ENCODE measurements at places on chromosomes 16 and 17.

- no peak for DNase-seq
Observed at GRCh38 chr17:68089881-68090280, 54.3 kb downstream of the KPNA2 start.

DNA sequence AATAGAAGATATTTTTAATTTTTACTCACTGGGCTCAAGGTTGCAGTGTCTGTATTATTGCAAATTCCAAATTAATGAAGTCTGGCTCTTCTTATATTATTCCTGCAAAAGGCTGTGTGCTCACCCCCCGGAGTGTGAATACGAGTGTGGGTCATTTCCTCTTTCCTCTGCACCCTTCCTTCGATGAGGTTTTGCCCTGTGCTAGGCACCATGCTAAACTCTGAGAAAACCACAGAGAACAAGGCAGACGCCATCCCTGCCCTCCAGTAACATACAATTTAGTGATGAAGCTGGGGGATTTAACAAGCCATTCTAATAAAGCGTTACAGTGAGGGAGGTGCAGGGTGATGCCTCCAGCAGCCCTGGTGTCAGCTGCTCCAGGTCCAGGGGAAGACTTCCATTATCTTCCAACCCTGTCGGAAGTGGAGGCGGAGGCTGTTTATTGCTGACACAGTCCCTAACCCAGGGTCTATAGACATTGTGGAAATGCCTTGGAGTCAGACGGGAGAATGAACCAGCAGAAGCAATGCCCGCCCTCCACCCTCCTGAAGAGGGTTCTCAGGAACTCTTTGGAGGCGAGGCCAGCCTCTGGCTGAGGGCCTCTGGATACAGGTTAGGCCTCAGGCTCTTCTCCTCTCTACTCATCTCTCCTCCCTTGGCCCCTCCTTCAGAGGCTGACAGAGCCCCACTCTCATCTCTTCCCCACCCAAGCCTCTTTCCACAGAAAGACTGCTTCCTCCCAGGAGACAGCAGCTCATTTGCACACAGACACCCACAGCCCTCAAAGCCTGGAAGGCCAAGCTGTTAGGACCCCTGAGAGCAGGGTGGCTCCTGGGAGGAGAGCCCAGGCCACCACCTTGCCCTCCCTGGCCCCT, 2.0 kb upstream of the ACE start:
- DNase-seq = no peak

GRCh38 chr17:79815836-79816461, 19.1 kb upstream of the CBX8 start:
- no peak for DNase-seq

GRCh38 chr17:73785958-73786743, 141.9 kb upstream of the SDK2 start:
- no peak for DNase-seq

- DNase-seq = no peak
Observed at GRCh38 chr17:62898239-62898864, 67.7 kb upstream of the TANC2 start.

DNA sequence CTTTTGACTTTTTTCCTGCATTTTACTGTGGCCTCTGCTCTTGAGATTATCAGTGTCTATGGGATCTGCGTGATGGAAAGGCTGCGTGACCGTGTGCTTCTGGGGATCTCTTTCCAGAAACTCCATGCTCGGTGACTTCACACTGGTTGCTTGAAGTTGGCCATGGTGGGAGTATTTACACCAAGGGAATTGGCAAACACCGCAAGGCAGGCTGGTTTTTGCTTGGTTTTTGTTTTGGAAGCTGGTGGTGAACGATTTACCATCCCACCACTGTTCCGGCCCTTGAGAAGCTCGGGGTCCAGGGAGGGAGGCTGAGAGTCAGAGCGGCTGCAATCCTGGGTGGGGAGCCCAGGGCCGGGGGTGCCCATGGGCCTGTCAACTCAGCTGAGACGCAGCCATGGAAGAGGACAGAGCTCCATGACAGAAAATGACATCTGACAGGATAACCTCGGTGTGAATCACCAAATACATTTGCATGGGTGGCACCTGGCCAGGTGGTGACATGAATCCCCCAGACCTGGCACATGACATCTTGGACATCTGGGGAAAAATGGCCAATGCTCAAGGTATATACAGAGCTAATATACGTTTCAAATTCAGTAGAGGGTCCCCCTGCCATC, 11.1 kb downstream of the CRISPLD2 start:
- no peak for DNase-seq

GRCh38 chr16:50741225-50741780, 583 bp upstream of the CYLD start:
- DNase-seq = no peak

DNA sequence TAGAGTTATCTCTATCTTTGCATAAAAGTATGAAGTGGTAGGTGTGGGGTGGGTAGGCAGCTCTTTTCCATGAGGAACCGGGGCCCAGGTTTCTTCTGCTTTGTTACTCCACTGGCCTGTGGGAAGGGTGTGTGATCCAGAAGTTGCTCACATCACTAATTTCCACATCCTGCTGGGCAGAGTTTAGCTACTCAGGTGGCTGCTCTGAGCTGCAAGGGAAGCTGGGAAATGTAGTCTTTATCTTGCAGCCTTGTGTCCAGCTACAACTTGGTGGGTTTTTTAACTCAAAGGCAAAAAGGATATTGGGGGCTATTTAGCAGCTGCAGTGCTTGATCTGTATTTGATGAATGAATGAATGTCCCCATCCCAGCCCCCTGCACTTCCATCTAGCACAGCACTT, 335.3 kb downstream of the SNX29 start:
- no peak for DNase-seq

GRCh38 chr17:77905266-77905665, 53.2 kb upstream of the TNRC6C start:
- no peak for DNase-seq

All from iris pigment epithelial cell (primary cell).